ENCODE measurements at places on chromosomes 4 and X.

DNA sequence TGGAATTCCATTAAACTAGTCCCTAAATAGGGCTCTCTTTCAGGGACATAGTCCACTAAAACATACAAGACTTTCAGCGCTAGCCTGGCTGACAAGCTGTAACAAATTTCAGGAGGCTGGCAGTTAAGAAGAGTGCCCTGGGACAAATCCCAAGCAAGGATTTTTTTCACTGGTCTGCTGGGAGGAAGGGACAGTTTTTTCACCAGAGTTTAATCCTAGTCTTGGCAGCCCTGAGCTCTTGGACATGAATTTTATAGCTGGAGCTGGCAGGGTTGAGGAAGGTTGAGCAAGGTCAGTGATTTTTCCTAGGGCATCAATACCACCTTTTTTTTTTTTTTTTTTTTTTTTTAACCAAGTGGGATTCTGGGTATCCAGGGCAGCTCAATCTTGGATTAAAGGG is 184.4 kb downstream of the SH2D1A start:
- DNase-seq: no peak

DNA sequence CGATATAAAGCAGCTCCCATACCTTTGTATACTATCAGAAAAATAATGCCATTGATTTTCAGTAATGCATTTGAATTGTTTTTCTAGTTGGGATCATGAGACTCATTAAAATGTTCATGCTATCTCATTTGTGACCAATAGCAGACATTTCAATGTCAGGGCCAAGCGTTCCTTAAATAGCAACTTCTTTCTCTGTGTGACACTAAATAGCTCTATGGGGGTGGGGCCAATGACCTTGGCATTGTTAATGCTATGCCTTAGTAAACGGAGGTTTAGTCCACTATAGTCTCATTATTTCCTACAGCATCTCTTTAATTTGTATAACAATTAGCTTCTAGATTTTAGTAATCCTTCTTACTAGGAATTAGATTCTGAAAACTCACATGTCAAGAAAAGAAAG is 48.6 kb upstream of the ARHGAP24 start:
- no peak for DNase-seq

- DNase-seq: no peak
These were observed 958.6 kb downstream of the STIM2 start for GRCh38 chr4:27819246-27819645.

GRCh38 chr4:86291180-86291579 is 68.7 kb downstream of the MAPK10 start:
- DNase-seq: no peak

- no peak for DNase-seq
These were observed 524.3 kb upstream of the GALNTL6 start for GRCh38 chr4:171288816-171289432.

GRCh38 chrX:102968216-102968615 is 31.1 kb downstream of the RAB40AL start:
- no peak for DNase-seq

- DNase-seq: no peak
These were observed 45.9 kb downstream of the LGI2 start for GRCh38 chr4:24984602-24985532.

DNA sequence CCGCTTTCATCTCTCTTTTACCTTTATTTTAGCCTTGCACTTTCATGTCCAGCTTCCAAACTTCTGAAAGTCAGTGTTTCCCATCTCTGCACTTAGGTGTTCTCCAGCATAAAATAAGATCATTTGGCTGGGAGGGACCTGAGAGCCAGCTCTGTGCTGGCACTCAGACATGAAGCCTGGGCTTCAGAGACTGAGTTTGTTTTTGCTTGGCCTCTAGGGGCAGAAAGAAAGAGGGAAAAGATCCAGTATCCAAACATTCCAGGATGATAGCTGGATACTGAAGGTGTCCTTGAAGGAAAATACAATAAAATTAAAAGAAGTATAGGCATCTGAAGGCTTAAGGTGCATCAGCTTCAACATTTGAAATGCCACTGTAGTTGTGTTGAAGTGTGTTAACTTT is 202.4 kb upstream of the ZIC3 start:
- no peak for DNase-seq

GRCh38 chr4:5572114-5572513 is 136.2 kb downstream of the EVC2 start:
- DNase-seq: no peak

- DNase-seq: no peak
These were observed 841.6 kb downstream of the RAPGEF2 start for GRCh38 chr4:159944477-159944876.

DNA sequence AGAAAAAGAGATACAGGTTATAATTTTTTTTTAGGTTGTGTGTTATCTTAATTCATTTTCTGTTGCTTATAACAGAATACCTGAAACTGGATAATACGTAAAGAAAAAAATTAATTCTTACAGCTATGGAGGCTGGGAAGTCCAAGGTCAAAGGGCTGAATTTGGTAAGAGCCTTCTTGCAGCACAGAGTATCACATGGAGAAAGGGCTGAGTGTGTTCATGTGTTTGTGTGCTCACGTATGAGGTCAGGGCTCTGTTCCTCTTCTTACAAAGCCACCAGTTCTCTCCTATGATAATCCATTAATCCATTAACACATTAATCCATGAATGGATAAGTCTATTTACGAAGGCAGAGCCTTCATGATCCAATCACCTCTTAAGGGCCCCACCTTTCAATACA is 8.6 kb upstream of the RAB28 start:
- no peak for DNase-seq

DNA sequence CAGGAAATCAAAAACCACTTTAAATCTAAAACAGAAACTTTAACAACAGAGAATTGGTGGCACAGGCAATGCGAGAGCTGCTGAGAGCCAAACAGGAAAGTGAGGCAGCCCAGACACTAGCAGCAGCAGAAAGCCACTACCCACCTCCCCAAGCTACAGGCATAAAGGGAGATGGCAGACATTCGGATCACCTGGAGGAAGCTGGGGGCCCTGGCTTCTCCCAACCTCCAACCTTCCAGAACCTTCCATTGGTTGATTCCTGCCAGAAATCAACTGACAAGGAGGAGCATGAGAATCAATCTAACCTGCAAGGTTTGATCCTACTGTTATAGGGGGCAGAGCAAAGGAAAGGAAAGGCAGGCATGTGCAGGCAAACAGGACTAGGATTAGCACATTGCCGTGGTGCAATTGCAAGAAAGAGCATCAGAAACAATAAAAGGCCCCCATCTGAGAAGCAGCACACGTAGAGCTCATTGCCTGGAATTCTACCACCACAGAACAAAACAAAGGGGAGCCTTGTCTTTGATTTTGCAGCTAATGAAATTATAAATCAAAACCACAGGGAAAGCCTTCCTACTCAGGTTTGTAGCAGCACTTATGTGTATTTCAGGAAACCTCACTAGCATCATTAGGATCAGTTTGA is 427.3 kb upstream of the RASGEF1B start:
- no peak for DNase-seq

GRCh38 chrX:118420462-118420861 is 74.6 kb downstream of the WDR44 start:
- DNase-seq: no peak

- no peak for DNase-seq
These were observed 127.2 kb downstream of the FBXW7 start for GRCh38 chr4:152408514-152409327.

- no peak for DNase-seq
These were observed 39.4 kb upstream of the PPARGC1A start for GRCh38 chr4:23929248-23929647.

GRCh38 chrX:14616836-14617235 is 87.5 kb downstream of the GLRA2 start:
- DNase-seq: no peak

- no peak for DNase-seq
These were observed 15.6 kb downstream of the SLC25A53 start for GRCh38 chrX:104141087-104141760.

DNA sequence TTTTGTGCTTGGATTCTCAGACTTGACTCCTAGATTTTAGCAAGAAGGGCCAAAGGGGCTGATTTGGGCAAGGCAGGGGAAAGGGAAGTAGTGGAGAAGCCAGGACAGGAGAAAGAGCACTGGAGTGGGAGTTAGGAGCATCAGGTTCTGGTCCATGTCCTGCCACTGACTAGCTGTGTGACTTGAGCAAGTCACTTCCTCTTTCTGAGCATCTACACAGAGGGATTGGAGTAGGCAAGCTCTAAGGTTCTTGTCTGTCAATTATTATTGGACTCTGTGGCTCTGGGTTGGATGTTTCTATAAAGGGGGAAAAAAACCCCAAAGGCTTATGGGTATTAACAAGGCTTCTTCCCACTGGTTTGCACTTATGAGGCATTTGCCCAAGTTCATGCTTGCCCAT is 24.4 kb downstream of the PLAC1 start:
- no peak for DNase-seq

DNA sequence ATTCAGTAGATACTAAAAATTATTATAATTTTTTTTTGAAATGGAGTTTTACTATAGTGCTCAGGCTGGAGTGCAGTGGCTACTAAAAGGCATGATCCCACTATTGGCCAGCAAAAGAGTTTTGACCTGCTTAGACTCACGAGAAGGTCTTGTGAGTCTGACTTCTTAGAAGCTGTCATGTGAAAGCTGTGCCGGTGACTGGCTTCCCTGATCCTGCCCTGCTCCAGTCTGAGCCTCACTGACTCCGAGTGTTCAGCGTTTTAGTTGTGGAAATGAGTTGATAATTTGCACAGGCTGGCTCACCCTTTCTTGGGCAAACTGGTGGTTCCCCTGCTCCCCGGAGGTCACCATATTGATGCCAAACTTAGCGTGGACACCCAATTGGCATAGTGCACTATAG is 16.4 kb upstream of the CXCL8 start:
- no peak for DNase-seq

DNA sequence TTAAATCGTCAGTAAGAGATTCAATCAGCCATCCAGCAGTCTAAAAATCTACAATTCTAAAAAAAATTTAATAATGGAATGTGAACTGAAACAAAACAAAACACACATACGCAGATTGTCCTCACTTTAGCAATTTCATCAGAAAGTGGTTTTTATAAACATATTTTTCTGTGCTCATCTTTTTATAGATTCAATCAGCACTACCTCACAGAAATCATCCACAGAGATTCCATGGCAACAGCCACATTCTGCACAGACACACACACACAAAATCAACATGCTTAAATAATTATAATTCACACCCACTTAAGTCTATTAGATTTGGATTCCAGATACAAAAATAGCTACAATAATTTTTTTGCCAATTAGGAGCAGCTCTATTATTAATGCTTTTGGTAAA is 149.0 kb upstream of the KCNIP4 start:
- DNase-seq: no peak

DNA sequence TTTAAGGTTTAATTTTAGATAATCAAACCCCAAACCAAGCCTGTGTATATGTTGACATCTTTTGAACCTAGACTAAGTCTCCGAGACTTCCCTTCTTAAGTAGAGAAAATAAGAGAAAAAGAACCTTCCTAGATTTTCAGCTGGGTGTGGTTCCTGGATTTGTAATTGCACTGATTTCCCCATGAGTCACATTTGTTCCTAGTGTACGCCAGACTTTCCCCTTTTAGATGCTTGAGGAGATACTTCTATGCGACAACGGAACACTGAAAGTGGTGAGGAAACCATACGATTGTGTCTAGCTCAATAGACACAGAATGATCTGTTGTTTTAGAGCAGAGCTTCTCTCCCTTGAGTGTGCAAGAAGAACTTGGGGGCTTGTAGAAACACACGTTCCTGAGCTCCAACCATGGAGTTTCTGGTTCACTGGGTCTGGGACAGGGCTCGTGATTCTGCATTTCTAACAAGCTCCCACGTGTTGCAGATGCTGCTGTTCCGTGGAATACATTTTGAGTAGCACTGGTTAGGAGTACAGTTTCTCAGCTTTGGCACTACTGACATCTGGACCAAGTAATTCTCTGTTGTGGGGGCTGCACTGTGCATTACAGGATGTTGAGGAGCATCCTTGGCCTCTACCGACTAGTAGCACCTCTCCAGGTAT is 87.1 kb downstream of the AMELX start:
- no peak for DNase-seq

- DNase-seq: no peak
These were observed 617 bp upstream of the PDHA1 start for GRCh38 chrX:19343085-19343534.

GRCh38 chr4:5753366-5753765 is 42.4 kb downstream of the EVC start:
- no peak for DNase-seq

DNA sequence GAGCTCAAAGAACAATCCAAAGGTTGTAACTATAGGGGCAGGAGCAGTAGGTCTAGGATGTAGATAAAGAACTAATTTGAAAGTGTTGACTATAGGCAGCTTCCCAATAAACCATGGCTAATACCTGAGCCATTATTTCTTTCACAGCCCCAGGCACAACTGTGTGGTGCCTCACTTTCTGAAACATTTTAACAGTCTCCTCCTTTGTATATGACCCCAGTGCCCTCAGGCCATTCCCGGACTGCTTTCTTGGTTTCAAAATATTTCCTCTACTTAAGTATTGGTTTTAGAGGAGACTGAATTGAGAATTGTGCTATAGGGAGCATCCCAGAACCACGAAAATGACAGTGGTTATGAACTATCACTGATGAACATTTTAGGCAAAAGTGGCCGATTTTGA is 728.7 kb downstream of the IL1RAPL1 start:
- no peak for DNase-seq
